ENCODE measurements at places on chromosomes 2 and 18. TPM values are rescaled to one million over a fixed set of nuclear protein-coding genes. Genes with fewer than 3 reads are reported as not detected.

- no peak for DNase-seq
Observed at GRCh38 chr2:120470041-120470965, 124.4 kb downstream of the INHBB start.

DNA sequence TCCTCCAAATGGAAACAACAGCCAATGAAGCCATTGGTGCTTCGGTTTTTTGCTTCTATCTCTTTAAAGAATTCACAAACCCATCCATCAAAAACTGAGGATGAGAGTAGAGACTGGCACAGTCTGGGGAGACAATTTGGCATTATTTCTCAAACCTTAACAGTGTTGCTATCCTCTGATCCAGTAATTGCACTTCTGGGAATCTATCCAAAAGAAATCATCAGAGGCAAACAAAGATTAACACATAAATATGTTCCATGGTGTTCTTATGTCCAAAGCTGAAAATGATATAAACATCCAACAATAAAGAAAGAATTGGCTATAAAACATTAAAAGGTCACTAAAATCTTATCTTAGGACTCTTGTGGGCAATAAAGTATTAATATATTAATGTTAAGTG is 35.1 kb downstream of the REEP1 start:
- DNase-seq, result no peak

DNA sequence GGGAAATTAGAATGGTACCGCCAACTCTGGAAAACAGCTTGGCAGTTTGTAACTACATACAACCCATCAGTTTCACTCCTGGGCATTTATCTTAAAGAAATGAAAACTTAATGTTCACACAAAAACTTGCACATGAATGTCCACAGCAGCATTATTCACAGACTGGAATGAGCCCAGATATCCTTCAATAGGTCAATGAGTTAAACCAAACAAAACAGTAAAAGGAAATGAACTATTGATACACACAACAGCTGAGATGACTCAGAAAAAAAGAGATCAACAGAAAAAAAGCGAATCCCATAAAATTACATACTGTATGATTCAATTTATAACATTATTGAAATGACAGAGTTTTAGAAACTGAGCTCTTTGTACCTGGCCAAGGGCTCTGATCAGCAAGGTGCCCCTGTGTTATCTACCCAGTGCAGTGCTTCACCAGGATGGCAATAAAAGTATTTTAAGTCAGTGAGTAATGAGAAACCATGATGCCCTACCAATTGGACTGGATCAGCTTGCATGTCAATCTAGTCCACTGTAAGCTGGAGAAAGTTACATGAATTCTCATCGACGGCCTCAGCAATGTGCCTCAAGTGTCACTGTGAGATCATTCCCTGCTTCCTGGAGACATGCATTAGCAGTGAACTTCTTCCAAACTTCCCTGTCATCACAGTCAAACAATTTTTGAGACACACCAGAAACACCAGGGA is 21.9 kb downstream of the TMEM237 start:
- DNase-seq, result no peak

GRCh38 chr2:212908682-212909435 is 242.6 kb downstream of the IKZF2 start:
- DNase-seq, result no peak

DNA sequence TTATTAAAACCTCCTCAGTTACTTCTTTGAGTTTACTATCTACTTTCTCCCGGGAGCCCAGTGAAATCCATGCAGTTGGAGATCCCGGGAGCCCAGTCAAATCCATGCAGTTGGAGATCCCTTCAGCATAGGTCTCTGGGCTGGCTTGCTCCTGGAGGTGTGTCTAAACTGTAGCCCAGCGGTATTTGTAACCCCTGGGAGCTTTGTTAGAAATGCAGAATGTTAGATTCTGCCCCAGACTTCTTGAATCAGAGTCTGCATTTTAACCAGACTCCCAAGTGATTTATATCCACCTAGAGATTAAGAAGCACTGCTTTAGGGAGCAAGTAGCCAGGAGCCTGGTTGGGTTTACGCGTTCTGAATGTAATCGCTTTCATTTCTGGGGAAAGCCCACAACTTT is 54.5 kb downstream of the ARHGAP28 start:
- DNase-seq, result no peak

DNA sequence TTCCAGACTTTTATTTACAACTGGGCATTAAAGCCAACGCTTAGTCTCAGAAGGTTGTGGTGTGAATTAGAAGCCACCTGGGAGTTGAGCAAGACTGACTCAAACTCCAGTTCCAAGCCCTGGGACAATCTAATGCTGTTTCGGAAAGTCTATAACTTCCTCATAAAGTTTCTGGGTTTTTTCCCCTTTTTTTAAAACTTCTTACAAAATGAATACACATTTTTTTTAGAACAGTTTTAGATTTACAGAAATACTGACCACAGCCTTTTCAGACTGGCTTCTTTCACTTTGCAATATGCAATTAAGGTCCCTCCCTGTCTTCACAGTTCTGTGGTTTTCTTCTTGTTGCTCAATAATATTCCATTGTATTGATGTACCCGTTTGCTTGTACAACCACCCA is 115.9 kb upstream of the TWIST2 start:
- DNase-seq, result no peak

GRCh38 chr2:199770716-199771115 is 80.3 kb downstream of the FTCDNL1 start:
- DNase-seq, result no peak

DNA sequence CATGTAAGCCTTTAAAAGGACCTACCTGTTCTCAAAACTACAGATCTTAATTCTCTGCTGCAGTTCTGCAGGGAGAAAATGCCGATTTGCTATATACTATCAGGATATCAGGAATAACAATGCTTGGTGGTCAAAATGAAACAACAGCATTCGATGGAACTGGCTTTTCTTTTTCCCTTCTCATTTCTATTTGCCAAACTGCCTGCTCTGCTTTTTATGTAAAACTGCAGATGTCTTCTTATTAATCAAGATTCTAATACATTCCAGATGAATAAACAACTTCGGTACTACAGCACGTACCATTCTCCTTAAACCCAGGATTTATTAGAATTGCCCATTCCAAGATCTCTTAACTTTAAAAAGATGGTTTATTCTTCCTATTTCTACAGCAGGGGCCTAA is 100.9 kb downstream of the ZNF521 start:
- DNase-seq, result no peak

- no peak for DNase-seq
Observed at GRCh38 chr2:202769201-202769600, 102.4 kb downstream of the ICA1L start.

DNA sequence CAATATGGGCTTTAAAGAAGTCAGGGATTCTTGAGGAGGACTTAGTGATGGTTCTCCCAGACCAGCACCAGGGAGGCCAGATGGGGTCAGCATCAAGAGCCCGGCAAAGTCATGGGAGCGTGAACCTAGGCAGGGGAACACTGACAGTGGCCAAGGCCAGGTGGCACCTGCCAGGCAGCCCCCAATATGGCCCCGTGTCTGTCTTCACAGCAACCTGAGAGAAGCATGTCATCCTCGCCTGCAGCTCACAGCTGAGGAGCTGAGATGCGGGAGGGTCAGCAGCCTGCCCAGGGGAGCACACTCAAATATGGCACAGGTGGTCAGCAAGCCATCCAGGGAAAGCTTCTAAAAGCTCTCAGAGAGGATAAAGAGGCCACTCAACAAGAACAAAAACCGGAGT is 105.7 kb upstream of the GPC1 start:
- no peak for DNase-seq

DNA sequence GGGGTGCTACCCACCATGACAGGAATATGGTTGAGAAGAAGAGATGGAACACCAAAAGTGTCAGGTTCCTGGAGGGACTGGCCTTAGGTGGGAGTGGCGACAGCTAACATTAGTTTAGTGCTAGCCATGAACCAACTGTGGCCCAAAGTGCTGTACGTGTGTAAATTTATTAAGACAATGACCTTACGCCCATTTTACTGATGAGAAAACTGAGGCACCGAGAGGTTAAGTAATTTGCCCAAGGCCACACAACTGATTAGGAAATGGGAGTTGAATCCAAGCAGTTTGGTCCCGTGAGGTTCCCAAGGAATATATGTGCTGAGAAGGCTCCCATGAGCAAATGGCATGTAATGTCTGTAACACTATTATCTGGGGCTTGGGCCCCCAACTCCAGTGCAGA is 109.5 kb upstream of the SLC1A4 start:
- no peak for DNase-seq

- no peak for DNase-seq
Observed at GRCh38 chr2:165872101-165872791, 78.2 kb upstream of the GALNT3 start.

- DNase-seq, result no peak
Observed at GRCh38 chr2:232237464-232237863, 141.1 kb upstream of the ALPP start.

DNA sequence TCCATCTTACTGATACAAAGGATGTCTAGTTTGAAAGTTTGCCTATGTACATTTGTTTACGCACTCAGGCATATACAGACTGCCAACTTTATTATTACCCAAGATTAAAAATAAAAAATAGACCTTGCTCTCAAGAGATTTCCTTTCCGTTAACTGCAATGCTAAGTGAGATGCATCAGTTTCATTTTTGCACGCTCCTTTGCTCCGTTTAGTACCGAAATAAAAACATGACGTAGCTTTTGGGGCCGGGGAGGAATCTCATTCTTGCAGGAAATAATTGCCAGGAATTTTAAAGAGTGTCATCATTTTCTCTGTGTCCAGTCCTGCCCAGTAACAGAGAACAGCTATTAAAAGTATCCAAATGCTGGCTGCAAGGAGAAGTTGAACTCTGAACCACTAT is 169.5 kb downstream of the SLC8A1 start:
- DNase-seq, result no peak

- DNase-seq, result no peak
Observed at GRCh38 chr2:191246820-191247380, 1.7 kb downstream of the MYO1B start.

DNA sequence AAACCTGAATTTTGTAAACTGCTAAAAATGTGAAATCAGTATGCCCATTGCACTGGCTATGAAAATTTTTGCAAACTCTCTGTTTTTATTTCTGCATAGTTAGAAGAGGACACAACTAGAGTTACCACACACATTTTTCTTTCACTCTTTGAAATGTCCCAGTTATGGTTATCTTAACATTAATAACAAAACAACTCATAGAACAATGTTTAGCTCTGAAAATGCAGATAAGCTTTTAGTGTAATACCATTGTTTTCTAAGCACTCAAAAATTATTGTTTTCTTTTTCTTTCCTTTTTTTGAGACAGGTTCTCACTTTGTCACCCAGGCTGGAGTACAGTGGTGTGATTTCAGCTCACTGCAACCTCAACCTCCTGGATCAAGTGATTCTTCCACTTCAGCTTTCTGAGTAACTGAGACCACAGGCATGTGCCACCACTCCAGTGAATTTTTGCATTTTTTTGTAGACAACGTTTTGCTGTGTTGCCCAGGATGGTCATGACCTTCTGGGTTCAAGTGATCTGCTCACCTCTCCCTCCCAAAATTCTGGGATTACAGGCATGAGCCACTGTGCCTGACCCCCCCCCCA is 1204.5 kb upstream of the ZEB2 start:
- DNase-seq, result no peak

DNA sequence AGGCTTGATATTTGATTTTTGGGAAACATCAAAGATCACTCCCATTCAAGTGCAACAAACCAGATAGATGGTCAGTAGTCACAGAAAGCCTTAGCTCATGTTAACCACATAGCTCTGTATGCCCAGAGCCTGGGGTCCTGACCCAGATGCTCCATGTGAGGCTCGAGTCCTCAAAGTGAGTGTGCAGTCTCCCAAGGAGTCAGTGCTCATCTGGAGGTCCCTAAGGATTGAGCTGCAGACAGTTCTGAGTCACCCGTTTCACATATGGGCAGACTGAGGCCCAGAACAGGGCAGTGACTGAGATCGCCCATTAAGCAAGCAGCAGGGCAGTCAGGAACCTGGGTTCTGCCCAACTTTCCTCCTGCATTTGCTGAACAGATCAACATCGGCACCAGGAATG is 9.2 kb downstream of the TMEM37 start:
- no peak for DNase-seq

- DNase-seq, result no peak
Observed at GRCh38 chr18:5998907-5999306, 103.6 kb upstream of the TMEM200C start.

GRCh38 chr18:10059610-10060468 is 146.0 kb downstream of the VAPA start:
- no peak for DNase-seq

DNA sequence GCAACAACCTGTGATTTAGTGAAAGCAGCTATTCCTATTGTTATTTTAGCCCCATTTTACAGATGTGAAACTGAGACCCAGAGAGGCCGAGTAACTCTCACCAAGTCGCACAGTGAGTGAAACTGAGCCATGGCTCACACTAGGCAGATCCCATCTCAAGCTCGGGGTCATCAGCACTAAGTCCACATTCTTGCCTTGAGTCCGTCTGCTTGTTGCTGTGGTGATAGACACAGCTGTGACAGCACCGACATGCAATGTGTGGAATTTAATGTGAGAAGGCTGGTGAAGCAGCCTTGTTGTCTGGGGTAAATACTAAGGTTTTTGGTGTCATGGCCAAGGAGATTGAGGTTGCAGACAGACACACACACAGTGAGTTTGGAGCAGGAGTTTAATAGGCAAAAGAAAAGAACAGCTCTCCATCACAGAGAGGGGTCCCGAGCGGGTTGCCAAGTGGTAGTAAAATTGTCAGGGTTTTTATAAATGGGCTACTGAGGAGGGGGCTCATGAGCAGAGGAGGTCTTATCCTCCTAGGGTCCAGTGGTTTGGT is 40.2 kb upstream of the GMCL1 start:
- no peak for DNase-seq

- DNase-seq, result no peak
Observed at GRCh38 chr18:24271381-24272228, 126.0 kb downstream of the OSBPL1A start.

DNA sequence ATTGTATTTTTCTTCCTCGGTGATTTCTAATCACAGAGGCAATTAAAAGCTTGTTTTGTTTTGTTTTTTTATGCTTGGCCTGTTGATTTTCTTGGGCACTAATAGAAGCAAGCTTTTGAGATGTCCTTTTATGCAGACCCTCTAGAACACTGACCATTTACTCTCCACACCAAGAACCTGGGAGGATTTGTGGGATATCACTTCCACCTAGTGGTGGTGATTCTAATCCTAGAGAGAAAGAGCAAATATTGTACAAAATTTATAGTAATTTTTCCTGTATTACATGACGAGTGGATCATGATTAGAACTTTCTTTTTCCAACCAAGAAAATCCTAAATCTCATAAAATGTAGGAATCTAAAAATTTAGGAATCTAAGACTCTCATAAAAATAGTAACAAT is 23.4 kb downstream of the NEMP2 start:
- no peak for DNase-seq

RND3 gene
- total RNA-seq, result not detected

CNDP1 gene
- not detected for total RNA-seq

RBM44 gene
- 0.75 TPM for total RNA-seq

IL1R1 gene
- 1.3 TPM for total RNA-seq

AKAIN1 gene
- not detected for total RNA-seq

CDH19 gene
- not detected for total RNA-seq

GPAT2 gene
- 7.1 TPM for total RNA-seq

ZNF2 gene
- total RNA-seq, result 3.9 TPM

KIAA2012 gene
- not detected for total RNA-seq

SRD5A2 gene
- total RNA-seq, result not detected

FAM98A gene
- 32.2 TPM for total RNA-seq

Data from activated CD4-positive, alpha-beta memory T cell treated with anti-CD3 and anti-CD28 coated beads, Interleukin-2, amount 10 ng/mL, durations not matched to agents 7 days and 5 days (primary cell).